ENCODE measurements at places on chromosomes 16 and 17.

DNA sequence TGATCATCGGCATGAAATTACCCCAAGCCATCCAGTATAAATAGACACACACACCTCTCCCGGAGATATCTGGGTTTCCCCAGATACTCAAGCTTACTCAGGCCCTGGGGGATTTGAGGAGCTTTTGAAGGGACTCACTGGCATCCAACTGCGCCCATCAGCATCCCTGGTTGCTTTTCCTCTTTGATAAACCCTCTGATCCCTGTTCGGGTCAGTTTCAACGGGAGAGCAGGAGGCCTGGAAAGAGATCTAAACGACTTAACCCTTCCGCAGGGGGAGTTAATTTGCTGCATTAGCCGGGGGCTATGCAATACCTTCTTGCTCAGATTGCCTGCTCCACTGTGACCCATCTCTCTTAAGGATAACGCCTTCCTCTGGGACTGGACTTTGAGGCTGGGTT is 76.6 kb downstream of the MAF start:
- DNase-seq = no peak

DNA sequence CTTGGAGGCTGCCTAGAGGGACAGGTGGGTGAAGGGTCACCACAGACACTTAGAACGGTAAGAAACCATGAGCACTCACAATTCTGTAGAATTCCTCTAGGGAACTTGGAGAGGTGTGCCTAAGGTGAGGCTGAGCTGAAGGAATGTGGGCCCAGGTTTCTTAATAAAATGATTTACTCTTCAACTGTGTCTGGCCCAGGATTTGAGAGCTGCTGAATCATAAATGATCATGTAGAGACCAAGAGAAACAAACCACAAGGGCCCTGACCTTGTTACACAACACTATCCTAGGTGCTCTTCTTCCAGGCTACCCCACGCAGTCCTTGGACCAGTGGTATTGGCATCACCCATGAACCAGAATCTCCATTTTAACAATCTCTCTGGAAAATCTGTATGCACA is 27.7 kb downstream of the ZNF18 start:
- DNase-seq = no peak

DNA sequence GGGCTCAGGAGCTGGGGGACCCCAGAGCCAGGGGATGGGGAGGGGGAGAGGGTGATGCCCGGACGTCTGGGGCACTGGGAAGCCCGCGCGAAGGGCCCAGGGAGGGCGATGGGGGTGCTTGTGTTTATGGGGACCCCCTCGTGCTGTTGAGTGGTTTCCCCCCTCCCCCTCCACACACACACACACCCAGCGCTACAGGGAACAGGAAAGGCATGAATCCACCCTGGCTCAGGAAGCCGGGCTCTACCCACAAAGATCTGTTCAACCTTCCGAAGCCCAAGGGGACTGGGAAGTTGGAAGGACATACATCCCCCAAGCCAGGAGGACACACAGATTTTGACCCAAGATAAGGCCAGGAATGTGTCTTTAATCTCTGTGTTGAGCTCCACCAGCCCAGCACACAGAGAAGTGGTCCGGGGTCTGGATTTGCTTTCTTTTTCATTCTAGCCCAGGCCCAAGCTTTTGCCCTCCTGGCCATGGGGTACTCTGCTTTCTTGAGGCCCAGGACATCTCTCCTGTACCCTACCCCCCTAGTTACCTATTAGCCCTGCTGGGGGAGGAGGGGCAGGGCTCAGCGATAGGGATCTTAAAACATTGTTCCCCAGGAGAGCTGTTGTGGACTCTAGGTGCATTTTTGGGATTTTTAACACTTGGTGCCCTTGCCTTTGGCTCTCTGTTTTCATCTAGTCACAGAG is 1.2 kb downstream of the UBALD2 start:
- peak; percentile 40 for DNase-seq

GRCh38 chr16:20241321-20241720 is 86.0 kb downstream of the GP2 start:
- no peak for DNase-seq

GRCh38 chr17:76930107-76930506 is 61.9 kb downstream of the MGAT5B start:
- no peak for DNase-seq

GRCh38 chr17:39653662-39654331 is 11.4 kb upstream of the TCAP start:
- peak; percentile 48 for DNase-seq

- no peak for DNase-seq
Observed at GRCh38 chr16:30066761-30067583, 1.4 kb downstream of the ALDOA start.

GRCh38 chr17:76353004-76353598 is 615 bp downstream of the PRPSAP1 start:
- DNase-seq = no peak

DNA sequence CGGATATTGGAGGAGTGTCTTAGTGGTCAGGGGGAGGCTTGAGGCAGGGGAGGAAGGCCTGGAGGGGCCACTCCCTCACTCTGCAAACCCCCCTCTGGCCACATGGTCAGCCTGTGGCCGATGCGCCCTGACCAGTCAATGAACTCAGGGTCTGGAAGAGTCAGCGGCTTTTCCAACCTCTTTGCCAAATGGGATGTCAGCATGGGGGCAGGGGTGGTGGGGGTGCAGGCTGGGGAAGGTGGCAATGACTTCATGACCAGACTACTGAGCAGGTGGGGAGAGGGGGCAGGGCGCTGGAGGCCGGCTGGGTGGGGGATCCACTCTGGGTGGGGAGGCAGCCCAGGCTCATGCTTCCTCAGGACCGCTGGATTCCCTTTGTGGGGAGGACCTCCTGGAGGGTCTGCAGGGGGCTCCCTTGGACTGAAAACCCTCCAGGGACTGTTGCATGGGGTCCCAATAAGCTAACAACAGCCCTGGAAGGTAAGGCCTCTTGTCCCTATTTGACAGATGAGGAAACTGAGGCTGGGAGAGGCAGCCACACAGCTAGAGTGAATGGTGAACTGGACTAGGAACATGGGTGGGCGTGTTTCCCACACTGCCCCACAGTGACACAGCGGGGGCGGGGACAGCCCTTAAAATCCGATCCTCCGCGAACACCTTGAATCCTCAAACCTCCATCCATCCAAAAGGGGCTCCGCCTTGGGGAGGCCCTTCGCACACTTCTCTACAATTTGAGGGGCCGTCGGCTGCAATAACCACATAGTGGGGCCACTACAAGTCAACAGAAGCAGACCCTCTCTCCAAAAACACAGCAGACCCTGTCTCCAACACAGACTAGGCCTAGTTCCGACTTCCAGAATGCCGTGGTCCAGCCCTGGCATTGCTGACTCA is 81.0 kb upstream of the TOB1 start:
- DNase-seq = no peak

DNA sequence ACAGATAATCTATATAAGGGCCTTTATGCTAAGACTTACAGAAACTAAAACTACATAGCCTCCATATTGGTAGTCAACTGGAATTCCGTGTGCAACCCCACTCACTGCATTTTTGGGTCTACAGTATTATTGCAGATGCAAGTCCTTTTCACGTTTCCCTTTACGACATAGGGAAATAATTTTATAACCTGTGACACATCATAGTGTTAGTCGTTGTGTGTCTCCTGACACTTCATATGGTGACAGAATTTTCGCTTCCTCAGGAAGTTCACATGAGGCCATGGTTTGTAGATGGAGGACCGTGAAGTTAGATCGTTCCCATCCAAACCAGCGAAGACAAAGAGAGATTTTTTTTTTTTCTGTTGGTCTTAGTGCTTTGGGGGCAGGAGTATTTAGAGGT is 15.7 kb upstream of the MRC2 start:
- no peak for DNase-seq

GRCh38 chr17:17090642-17091103 is 48.4 kb downstream of the MPRIP start:
- DNase-seq = no peak

- DNase-seq = peak; percentile 92
Observed at GRCh38 chr17:37373530-37374159, 2.1 kb upstream of the C17orf78 start.

GRCh38 chr16:79995315-79995714 is 394.8 kb upstream of the MAF start:
- no peak for DNase-seq

- DNase-seq = no peak
Observed at GRCh38 chr16:8763899-8764298, 33.5 kb downstream of the TMEM186 start.

- DNase-seq = no peak
Observed at GRCh38 chr16:727291-727977, 528 bp downstream of the HAGHL start.

- DNase-seq = no peak
Observed at GRCh38 chr17:82281502-82282238, 8.2 kb upstream of the CSNK1D start.

DNA sequence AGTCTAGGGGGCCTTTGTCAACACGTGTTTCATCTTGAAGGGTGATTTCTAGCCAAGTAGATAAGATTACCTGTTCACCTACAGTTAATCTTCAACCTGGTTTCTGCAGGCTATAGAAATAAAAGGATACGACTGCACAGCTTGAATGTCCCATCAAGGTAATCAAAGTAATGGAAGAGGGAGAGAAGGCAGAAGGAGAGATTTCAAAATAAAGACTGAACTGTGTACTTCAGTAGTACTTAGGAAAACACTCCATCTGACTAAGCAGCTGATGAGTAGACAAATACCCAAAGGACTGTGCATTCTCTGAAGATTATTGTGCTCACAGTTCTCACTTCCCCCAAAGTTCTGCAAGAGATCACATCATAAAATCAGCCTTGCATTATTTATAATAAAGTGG is 5.8 kb upstream of the RFFL start:
- DNase-seq = peak; percentile 43

GRCh38 chr16:61540216-61540615 is 496.0 kb downstream of the CDH8 start:
- DNase-seq = no peak

- DNase-seq = no peak
Observed at GRCh38 chr16:89656435-89657121, 930 bp downstream of the CHMP1A start.

DNA sequence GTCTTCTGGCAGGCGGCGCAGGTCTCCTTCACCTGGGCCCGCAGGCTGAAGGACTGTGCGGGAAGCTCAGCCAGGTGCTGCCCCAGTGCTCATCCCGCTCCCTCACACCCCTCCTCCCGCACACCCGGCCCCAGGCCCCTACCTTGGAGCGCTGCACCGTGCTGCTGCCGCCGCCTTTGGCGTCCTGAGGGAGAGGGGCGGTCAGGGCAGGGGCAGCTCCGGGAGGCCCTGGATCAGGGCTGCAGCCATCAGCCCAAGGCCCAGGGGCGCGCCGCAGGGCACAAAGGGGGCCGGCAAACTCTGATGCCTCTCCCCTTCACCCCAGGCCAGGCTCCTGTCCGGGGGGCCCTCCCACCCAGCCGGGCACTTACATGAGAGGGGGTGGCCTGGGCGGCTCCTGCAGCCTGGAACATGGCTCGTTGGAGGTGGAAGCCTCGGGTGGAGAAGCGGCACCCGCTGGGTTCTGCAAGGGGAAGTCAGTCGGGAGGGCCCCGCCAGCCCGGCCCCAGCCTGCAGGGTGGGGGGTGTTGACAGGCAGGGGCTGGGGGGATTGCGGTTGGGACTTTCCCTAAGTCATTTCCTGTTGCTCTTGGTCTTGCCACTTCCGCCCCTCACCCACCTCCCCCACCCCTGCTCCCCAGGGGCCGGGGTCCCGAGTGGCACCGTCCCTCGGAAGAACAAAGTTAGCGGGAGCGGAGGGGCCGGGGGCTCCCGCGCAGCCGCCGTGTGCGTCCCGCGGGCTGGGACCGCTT is 863 bp downstream of the LIMD2 start:
- DNase-seq = peak; percentile 48

DNA sequence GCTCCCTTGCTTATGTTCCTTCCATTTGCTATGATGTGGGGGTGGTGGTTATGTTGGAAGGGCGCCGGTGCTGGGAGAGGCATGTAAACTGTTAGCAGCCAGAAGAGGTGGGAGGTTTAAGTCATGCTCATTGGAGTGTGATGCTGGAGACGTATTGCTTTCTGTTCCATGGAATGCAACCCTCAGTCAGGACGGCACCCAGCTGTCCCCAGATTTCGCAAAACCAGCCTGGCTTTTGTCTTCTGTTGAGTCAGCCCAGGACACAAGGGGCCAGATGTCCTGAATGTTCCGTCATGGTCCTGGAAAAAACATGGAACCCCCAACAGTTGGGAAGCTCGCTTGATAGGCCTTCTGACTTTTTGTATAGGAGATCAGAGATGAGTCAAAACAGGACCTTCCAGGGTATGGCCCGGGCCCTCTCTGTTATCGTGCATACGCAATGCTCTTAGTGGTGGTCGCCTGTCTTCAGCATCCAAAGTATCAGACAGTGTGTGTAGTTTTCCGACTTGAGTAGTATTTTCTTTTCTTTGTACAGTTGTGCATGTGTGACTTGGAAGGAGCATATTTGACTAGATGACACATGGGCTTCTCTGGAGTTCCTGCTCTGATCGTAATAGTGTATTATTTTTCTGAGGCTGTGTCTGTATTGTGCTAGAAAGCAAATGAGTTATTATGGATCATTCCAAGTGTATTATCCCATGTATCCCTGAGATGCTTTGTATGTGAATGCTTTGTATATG is 201.9 kb downstream of the SNX29 start:
- DNase-seq = peak; percentile 82

GRCh38 chr17:43609613-43610385 is 51.9 kb downstream of the MEOX1 start:
- DNase-seq = peak; percentile 53

DNA sequence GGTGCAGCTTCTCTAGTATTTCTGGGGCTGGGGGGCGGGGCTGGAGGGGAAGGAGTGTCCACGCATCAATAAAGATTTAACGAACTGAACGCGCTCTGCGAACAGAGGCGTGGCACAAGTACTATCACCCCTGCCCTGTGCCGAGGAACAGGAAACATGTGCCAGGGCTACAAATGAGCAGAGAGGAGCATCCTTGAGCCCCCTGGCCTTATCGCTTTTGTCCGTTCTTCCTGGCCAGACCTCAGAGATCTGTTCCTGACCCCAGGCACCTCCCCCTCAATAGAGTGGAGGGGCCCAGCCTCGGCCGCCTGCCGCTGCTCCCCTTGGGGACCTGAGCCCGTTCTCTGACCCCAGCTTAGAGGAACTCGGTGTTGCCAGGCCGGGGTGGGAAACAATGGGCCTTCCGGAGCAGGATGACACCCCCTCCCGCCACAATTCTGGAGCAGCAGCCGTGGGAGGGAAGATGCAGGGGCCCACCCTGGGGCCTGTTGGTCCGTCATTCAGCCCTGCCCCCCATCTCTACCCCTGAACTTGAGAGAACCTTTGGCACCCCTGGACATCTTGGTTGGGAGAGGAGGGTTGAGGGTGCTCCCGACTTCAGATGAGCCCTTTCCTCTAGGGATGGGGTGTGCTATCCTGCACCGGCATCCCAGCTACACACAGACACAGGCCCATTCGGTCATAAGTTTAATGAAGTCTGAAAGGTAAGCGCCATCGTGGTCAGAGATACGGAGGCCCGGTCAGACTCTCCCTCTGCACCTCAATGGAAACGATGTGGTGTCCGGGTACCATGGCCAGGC is 1.1 kb downstream of the NAA38 start:
- DNase-seq = peak; percentile 69

DNA sequence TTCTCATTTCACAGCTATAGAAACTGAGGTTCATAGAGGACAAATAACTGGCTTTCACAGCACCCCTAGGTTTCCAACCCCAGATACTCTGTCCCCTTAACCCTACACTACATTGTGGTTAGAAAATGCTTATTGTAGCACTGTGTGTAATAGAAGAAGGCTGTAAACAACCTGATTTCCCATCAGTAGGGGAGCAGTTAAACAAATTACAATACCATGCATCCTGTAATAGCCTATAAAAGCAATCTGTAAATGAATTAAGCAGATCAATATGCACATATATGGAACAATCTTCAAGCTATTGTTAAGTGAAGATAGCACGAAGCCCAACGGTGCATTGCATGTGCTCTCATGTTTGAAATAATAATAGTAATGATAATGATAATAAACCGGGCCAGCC is 39.2 kb upstream of the XPO6 start:
- DNase-seq = no peak

Data from fibroblast of pulmonary artery (primary cell).